ENCODE measurements at places on chromosomes 16 and 17.
A peak's percentile ranks its signal among the peaks of the same experiment; 100 is the strongest.

GRCh38 chr16:709566-710499, 4.2 kb upstream of the FBXL16 start:
- DNase-seq: no peak

DNA sequence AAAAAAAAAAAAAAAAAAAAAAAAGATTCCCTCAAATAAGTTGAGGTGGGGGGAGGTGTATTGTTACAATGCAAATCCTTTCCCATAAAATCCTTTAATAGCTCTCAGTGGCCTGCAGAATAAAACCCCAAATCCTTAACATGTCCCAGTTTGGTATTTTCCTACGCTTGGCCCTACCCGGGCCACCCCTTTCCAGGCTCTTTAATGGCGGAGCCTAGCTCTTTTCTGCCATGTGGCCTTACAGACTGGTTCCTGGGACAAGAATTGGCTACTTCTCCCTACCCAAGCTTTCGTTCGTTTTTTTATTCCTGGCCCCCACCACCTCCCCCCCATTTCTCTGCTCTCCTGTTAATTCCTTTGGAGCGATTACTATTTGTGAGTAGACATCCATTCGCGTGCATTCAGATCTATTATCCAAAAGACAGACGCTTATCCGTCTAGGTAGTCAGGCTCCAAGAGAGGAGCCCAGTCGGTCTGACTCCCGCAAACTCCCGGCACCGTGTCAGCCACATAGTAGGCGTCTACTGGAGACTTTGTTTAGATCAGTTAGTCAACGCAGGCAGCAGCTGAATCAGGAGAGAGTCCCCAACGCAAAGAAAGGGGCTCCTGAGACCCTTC, 813 bp upstream of the THAP11 start:
- DNase-seq: no peak

GRCh38 chr17:68384471-68384870, 72.8 kb downstream of the WIPI1 start:
- no peak for DNase-seq

GRCh38 chr16:55736671-55737070, 80.9 kb downstream of the SLC6A2 start:
- DNase-seq: no peak

DNA sequence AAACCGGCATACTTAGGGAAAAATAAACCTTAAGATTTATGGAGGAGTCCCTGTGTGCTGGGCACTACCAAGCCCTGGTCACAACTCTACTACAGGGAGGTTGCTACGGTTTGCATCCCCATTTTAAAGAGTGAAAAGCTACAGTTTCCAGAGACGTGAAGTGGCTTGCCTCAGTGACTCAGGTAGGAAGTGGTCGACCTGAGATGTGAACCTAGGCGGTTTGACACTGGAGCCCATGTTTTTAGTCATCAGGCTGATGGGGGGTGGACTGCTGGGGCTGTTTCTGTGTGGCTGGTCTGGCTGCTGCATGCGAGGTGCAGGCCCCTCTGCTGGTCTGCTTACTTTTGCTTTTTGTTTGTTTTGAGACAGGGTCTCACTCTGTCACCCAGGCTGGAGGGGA, 6.6 kb downstream of the COX6A2 start:
- DNase-seq: no peak

GRCh38 chr17:81117672-81118198, 47.6 kb upstream of the PVALEF start:
- DNase-seq: no peak

DNA sequence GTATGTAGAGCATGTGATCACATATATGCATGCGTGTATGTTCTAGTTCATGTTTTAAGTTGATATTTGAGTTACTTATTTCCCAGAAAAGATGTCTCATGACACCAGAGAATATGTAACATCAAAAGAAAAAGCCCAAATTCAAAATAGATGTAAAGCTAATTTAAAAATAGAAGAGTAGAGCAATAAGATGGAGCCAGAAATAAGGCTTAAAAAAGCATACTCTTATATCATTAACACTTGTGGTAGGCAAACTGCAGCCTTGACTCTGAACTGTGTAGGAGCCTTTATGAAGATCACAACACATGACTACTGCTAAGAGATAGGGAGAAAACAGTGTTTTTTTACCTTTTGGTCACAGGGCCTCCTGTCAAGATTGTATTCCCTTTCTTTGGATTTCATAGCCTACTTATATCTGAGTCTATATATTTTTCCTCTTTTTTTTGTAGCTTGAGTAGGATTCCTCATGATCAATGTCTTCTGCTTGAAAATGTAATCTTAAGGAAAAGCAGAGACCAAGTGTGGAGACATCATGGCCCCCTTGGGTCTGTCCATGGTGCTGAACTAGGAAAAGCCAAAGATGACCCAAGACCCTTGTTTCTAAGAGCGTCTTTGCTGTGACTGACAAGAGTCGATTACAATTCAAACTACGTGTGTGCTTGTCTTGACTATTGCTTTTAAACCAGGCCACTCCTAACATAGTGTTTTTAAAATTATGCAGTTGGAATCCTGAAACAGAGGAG, 390.4 kb downstream of the SHISA9 start:
- DNase-seq: no peak

- DNase-seq: no peak
These were observed 20.9 kb downstream of the METRNL start for GRCh38 chr17:83100220-83100852.

DNA sequence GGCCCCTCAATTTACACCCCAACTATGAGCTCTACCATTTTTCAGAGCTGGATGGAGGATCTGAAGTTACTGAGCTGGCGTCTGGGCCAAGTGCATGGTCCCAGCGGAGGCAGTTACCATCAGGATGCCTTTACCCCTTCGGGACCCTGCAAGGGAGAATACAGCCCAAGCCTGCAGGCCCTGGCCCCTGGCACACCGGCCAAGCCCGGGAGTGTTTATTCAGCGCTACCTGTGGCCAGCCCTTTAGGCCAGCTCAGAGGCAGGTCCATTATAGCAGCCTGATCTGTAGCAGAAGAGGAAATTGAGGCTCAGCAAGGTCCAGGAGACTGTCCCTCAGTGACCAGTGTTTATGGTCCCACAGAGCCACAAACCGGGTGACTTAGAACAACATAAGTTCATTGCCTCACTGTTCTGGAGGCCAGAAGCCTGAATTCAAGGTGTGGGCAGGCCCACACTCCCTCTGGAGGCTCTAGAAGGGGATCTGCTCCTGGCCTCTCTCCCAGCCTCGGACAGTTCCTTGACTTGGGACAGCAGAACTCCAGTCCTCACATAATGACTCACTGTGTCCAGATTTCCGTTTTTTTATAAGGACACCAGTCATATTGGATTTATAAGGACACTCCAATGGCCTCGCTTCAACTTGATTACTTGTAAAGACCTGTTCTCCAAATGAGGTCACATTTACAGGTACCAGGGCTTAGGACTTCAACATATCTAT, 8.8 kb downstream of the SEC14L5 start:
- DNase-seq: no peak

- DNase-seq: no peak
These were observed 88.3 kb upstream of the PLEKHM1 start for GRCh38 chr17:45578516-45579455.

DNA sequence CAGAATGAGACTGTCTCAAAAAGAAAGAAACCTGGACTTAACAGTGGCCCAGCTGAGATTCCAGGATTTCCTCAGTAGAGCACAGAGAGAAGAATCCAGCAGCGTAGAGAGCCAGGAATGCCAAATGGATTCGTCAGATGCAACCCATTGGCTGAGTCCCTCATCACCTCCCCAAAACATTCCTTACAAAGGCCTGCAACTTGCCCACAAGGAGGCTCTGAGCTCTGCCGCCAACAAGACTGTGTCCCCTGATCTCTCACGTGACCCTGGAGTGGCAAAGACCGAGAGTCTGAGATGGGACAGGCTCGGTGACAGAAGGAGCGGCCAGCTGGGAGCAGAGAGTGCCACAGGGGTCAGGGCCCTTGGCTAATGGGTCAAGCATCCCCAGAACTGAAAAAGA, 6.9 kb upstream of the CHMP6 start:
- no peak for DNase-seq

- DNase-seq: no peak
These were observed 348 bp upstream of the FTSJ3 start for GRCh38 chr17:63827801-63828221.

GRCh38 chr17:58282442-58282841, 1.7 kb upstream of the MPO start:
- no peak for DNase-seq

GRCh38 chr17:36686123-36686669, 84.8 kb downstream of the MRM1 start:
- no peak for DNase-seq

DNA sequence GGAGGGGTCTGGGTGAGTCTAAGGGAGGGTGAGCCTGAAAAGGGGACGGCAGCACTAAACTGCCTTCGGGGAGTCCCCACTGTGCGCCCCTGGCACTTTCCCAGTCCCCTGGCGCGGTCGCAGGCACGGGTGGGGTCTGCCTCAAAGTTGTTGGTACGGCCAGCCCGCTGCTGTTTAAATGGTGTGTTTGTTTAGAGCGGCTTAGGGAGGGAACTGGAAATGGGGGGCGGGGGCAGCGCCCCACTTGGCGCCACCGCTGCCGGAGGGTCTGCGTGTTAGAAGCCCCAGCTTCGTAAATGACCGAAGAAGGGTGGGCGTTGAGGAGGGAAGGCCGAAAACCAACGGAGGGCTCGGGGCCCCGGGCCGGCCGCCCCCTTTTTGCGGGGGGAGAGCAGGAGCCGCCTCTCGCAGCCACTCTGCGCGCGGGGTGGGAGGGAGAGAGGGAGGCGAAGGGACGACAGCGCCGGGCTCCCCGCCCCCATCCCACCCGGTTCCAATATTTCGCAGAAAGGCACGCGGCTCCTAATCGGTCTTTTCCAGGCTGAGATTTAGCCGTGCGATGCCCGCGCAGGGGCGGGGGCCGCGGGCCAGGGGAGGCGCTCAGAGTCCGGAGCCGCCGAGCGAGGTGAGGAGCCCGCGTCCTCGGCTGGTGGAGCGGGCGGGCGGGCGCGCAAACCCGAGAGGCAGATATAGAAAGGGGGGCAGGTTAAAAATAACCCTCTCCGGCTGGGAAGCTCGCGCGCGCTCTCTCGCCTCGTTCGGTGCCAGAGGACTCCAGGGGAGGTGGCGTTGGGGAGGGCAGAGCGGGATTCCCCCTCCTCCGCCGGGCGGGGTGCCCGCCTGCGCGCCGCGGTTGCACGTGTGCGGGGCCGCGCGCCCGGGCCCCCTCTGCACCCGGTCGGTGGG, 54.9 kb downstream of the SREBF1 start:
- no peak for DNase-seq

GRCh38 chr17:19656851-19657581, 8.5 kb downstream of the ALDH3A2 start:
- DNase-seq: no peak

GRCh38 chr17:9021992-9022572, 772 bp downstream of the NTN1 start:
- DNase-seq: peak; percentile 34

DNA sequence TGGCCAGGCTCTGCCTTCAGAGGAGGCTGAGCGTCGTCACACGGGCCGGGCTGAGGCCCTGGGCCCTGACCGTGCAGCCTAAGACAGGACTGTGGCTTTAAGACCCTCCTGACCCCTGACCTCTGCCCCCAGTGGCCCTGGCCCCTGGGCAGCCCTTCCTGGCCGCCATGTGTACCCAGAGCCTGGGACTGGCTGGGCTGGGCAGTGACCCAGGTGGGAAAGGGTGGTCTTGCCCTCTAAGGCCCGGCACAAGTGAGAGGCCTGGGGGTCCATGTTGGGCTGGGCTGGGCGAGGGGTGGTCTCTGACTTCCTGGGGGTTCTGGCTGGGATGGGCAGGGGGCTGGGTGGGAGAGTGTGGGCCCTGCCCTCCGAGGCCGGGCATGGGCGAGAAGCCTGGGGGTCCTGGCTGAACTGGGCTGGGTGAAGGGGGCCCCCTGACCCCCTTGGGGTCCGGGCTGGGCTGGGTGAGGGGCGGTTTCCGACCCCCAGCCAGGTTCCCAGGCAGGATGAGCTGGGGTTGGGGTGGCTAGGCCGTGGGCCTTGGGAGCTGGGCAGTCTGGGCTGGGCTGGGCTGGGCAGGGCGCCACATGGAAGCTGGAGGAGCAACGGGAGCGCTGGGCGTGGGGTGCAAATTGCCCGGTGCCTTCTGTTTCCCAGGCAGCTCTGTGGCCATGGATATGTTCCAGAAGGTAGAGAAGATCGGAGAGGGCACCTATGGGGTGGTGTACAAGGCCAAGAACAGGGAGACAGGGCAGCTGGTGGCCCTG, at the start of gene CDK3:
Gene CDK3 (plus strand): TSS at position 101 of the 767 bp plus-strand sequence. CDS start 571 bp downstream, at position 672.
- DNase-seq: no peak

- no peak for DNase-seq
These were observed 21.6 kb downstream of the VAC14 start for GRCh38 chr16:70779361-70779760.

GRCh38 chr16:57889960-57890751, 80.8 kb downstream of the CNGB1 start:
- no peak for DNase-seq

DNA sequence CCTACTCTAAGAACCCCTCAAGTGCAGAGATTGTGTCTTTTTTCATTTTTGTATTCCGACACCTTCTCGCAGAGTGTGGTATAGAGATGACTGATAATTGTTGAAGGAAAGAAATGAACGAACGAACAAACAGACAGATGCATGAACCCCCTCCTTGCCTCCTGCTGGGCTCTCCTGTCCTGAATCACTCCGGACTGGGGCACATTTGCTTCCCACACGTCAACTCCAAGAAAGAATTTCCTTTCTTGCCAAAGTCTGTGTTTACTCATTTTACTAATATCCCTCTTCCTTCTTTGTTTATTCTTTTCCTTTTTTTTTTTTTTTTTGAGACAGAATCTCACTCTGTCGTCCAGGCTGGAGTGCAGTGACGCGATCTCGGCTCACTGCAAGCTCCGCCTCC, 37.5 kb upstream of the BHLHA9 start:
- no peak for DNase-seq

DNA sequence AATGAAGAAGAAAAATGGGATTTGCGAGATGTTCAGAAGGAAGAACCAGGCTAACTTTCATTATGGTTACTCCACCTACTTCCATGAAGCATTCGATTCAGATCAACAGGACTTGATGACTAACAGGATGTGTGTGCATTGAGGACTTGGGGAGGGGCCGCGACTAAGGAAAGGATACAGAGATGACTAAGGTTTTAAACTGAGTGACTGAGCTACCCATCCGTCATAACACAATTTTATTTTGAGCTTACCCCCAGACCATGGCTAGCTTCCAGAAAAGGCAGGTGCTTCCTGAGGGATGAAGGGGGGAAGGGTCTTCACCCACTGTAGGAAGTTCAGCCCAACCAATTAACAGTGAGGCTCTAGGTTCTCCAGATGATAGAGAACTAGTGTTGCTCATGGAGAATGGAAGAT, 2.5 kb upstream of the CDYL2 start:
- peak; percentile 40 for DNase-seq

DNA sequence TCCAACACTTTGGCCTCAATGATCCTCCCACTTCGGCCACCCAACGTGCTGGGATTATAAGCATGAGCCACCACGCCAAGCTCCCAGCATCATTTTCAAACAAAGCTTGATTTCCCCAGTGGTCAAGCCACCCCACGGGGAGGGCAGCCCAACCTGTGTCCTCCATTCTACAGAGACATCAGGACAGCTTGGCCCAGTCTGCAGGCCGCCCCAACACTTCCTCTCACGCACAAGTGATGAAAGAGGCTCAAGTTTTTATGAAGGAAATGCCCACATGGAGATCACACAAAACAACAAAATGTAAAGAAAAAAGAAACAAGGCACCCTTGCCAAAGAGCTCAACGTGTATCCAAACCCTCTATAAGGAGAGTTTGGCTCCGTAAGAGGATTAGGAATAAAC, 112.4 kb downstream of the XYLT1 start:
- DNase-seq: no peak
